COR-L47 (cell line): ENCODE measurements at places on chromosomes 7 and 10.

- DNase-seq: no peak
Observed at GRCh38 chr7:122300211-122300932, 4.2 kb downstream of the FEZF1 start.

DNA sequence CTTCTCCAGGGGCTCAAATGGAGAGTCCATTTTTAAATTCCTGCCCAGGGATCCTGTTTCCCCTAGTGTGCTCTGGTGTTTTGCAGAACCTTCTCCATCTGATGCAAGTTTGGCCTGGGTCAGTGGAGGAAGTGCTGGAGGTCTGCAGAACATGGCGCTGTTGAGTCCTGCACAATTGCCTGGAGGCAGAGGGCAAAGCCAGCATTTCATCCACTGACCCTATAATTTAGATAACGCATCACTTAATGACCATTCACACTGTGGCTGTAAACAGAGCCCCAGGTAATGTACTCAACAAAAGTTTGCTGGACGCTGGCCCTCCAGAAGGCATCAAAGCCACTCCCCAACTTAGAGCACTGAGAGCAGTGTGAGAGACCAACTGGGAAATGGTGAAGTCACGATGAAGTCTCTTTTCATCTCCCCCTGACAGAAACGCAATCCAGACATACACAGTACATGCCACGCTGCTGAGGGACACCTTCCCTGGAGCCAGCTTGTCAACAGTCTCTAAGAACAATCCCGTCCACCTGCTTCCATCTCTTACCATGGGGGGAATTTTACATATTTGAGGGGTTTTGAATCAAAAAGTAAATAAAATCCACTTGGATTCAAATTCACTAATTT is 13.4 kb downstream of the C10orf71 start:
- DNase-seq: no peak

DNA sequence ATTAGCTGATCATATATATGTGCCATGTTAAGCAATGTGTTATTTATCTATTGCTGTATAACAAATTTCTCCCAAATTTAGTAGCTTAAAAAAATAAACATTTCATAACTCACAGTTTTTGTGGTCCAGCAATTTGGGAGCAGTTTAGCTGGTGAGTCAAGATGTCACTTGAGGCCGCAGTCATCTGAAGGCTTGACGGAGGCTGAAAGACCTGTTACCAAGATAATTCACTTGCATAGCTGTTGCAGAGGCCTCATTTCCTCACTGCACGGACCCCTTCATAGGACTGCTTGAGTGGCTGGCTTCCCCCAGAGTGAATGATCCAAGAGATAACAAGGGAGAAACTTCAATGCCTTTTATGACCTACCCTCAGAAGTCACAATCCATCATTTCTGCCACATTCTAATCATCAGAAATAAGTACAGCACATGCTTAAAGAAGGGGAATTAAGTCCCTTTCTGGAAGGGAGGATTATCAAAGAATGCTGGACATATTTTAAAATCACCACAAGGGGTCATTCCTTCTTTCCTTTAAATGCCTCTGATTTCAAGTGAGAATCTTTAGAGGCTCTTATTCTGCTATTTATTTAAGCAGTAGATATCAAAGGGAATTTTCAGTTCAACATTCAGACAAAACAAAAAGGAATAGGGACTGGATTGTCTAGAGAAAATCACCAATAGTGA is 10.5 kb upstream of the SRPK2 start:
- peak; percentile 1 for DNase-seq

- DNase-seq: no peak
Observed at GRCh38 chr7:157717211-157718174, 380.7 kb downstream of the DNAJB6 start.

DNA sequence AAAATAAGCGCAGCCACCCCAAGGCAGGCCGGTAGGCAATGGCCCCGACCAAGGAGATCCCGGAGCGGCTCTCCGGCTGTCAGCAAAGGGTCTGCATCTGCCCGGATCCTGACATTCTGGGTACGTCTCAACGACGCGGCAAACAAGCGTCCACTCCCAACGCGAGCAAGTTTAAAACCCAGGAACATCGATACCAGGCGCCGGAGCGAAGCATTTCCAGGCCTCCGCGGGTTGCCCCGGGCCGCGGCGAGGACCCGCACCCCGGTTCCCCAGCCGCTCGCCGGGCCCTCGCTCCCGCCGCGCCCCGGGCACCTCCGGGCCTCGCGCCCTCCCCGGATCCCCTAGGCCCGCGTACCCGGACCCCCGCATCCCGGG is 453 bp downstream of the URGCP start:
- DNase-seq: peak; percentile 12

GRCh38 chr10:6583447-6583846 is 3.4 kb upstream of the PRKCQ start:
- DNase-seq: no peak

DNA sequence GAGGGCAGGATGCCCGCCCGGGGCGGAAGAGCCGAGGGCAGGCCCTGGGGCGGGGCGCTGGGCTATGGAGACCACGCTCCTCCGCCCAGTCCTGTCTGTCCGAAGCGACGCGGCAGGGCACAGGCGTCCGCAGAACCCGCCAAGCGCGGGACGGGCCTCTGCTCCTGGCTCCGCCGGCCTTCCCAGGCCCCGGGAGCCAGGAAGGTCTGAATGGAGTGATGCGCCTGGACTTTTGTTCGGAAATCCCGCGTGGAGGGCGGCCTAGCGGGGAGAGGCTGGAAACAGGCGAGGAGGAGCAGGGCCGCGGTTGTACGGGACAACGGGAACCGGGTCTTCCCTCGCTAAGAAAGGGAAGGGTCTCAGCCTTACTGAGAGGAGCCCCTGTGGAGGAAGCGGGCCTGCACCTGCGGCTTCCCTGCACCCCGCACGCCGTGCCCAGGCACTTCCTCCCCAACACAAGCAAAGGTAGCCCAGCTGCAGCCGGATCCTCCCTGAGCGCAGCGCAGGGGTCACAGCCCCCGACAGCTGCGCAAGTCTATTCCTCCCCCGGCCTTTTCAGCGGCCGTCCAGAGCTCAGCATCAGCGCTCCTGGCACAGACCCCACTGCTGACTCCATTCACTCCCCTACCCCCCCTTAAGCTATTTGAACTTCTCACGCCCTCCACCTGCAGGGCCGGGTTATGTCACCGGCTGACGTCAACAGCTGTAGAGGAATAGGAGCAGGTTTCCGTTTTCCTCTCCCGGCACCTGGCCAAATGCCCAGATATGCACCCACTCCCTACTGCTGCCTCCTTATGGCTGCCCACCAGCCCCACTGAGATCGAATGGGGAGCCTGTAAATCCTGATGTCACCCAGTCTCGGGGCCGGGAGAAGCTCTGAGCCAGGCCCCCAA is 143.2 kb upstream of the RET start:
- DNase-seq: peak; percentile 49

GRCh38 chr7:150914966-150915365 is 62.6 kb downstream of the AOC1 start:
- DNase-seq: no peak

GRCh38 chr10:72692744-72692993 is 726 bp downstream of the MCU start:
- DNase-seq: no peak

- DNase-seq: no peak
Observed at GRCh38 chr7:147798001-147798400, 792.6 kb upstream of the C7orf33 start.

- DNase-seq: no peak
Observed at GRCh38 chr10:47367646-47368045, 16.4 kb downstream of the ZNF488 start.

- DNase-seq: no peak
Observed at GRCh38 chr7:79051915-79052314, 401.6 kb downstream of the MAGI2 start.

DNA sequence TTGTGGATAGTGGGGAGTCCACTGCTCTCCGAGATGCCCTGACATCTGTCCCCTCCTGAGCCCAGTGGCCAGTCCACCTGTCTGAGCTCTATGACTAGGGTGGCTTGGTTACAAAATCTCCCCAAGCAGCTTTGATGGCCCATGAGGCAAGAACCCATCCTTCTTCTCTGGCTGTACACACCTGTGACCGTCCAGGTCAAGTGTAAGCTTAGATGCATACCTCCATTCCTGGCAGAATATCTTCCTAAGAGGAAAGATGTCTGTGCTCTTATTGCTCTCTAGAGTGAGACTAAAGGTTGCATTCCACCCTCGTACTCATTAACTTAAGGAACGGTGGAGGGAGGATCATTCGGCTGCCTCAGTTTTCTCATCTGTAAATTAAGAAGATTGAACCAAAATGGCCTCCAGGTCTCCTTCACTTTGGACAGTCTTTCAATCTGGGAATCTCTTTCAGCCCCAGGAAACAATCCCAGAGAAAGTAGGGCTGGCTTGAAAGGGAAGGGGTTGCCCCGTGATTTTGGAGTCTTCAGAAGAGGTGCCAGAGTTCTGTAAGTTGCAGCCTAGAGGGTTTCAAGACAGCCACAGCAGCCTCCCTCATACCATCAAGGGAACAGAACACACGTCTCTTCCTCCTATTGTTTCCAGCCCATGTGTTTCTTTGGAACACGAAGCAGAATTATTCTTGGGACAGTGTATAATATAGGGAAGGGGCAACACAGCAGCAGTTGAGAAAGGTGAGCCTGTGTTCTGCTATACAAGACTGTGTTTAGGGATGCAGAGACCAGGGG is 5.5 kb downstream of the HOXA4 start:
- DNase-seq: no peak

DNA sequence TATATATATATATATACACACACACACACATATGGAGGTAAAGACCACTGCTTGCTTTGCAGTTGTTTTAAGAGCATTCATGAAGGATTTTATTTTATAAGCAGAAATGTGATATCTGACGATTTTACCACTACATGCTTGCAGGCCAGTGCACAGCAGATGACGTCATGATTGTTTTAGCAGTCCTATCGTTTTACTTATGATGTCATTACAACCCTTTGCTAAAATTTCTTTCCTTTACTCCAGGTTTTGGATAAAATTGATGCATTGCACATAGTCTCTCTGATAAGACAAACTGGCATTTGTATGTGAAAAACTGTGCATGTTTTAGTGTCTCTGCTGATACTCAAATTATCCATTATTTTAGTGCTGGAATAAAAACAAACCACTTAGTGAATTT is 9.2 kb downstream of the EGFR start:
- no peak for DNase-seq

GRCh38 chr10:47207281-47207615 is 92.7 kb upstream of the GDF10 start:
- no peak for DNase-seq

DNA sequence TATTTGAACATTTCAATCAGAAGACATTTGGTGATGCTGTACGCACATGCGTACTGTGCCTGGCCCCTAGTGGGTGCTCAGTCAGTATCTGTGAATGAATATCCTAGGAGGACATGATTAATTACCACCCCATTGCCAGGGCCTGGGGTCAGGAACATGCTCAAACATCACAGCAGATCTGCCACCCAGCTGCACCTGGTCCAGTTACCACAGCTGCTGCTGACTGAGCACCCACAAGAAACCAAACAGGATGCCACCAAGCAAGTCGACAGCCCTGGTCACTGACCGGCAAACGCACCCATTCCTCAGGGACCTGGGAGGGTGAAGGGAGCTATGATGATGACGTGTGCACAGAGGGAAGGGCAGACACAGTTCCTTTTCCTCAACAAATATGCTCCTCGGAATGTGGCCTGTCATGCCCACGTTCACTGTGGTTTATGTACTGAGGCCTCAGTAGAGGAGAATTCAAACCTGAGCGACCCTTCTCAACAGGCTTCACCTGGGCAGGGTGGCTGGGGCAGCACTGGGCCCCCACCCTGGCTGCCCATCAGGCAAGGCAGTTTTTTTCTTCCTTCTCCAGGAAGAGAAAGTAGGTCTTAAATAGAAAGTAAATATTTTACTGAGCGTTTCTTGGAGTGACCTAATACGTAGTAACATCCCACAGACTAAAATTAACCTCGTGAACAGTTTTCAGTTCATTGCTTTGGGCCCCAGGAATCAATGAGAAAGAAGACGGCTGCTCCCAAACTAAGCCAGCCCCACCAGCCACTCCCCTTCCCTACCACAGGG is 13.4 kb downstream of the CTBP2 start:
- DNase-seq: peak; percentile 18

GRCh38 chr7:45682836-45683555 is 108.8 kb downstream of the ADCY1 start:
- no peak for DNase-seq

- DNase-seq: no peak
Observed at GRCh38 chr7:11185179-11185815, 211.6 kb downstream of the PHF14 start.

DNA sequence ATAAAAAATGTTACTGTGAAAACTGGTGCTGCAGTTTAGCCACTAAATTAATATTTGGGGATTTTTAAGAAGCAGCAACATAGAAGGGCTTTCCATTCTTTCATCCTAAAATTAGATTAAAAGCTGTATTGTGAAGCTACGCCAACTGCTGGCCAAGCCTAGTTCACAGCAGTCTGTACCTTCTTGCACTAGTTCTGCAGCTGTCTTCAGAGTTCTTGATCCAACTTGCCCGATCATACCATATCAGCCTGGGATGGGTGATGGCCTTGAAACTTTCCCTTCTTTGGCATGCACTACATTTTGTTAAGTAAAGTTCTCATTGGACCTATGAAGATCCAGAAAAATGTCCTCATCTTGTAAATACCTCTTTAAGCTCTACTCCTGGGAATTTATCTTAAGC is 20.3 kb upstream of the PANK1 start:
- DNase-seq: no peak

GRCh38 chr7:125934539-125934938 is 1004.9 kb upstream of the POT1 start:
- DNase-seq: no peak

GRCh38 chr10:48316236-48316635 is 9.8 kb downstream of the MAPK8 start:
- no peak for DNase-seq

- no peak for DNase-seq
Observed at GRCh38 chr10:78207216-78207615, 173.6 kb downstream of the RPS24 start.

DNA sequence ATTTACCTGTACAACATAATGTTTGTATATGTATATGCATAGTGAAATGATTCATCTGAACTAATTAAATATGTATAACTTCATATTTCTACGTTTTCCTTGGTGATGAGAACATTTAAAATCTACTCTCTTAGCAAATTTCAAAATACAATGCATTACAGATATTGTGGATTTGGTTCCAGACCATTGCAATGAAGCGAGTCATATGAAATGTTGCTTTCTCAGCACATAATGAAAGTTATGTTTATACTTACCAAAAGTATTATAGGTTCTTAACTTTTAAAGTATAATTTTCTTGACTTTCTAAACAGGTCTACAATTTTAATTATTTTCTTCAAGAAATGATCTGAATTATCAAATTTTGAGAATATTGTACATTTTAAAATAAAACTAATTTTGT is 189.2 kb downstream of the CSTF2T start:
- no peak for DNase-seq

- DNase-seq: no peak
Observed at GRCh38 chr7:111192614-111193413, 101.9 kb downstream of the LRRN3 start.
